Activated CD4-positive, alpha-beta T cell treated with anti-CD3 and anti-CD28 coated beads, Interleukin-2, amount 50 U/mL, for 48 hours (primary cell): ENCODE measurements at places on chromosomes 1 and 21.

- DNase-seq = no peak
Observed at GRCh38 chr1:87370544-87370943, 41.9 kb downstream of the LMO4 start.

DNA sequence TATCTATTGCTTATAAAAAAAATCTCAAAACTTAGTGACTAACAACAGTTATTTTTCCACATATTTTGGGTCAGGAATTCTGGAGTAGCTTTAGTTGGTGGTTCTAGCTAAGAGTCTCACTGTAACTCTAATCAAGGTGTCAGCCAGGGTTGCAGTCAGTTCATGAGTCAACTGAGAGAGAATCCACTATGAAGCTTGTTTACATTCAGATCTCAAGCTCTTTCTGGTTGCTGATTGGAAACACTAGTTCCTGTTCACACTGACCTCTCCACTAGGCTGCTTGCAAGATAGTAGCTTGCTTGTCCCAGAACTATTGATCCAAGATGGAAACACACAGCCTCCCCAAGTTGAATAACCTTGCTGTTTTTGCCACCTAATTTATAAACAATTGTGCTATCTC is 1192.1 kb upstream of the B3GALT2 start:
- no peak for DNase-seq

DNA sequence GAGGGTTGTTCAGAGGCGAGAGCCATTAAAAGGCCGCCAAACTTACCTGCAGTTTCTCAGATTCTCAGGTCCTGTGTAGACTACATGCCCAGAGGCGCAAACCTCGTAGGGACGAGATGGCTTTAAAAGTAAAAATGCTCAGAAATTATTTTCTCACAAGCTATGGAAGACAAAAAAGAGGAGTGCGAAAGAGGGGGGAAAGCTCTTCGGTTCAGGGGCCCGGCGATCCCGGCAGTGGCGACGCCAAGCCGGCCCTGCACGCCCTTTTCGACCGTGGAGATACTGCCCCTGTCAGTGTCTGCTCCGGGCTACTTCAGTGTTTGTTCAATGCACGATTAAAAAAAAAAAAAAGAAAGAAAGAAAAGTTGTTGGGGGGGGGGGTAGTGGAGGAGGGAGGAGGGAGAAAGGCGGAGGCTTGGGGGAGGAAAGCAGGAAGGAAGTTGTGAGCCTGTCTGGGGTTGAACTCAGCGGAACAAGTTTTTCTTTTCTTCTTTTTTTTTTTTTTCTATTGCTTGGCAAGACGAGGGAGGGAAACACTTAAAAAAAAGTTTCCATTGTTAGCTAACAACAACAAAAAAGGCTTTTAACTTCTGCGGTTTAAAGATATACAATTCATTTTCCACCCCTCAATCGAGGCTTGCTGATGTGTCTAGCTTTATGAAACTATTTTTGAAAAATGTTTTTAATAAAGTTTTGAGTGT is at the start of gene ITPKB:
ITPKB (minus strand) TSS at position 288 of the 701 bp plus-strand sequence. CDS start 1,824 bp downstream, outside the sequence.
- DNase-seq = peak; percentile 57

DNA sequence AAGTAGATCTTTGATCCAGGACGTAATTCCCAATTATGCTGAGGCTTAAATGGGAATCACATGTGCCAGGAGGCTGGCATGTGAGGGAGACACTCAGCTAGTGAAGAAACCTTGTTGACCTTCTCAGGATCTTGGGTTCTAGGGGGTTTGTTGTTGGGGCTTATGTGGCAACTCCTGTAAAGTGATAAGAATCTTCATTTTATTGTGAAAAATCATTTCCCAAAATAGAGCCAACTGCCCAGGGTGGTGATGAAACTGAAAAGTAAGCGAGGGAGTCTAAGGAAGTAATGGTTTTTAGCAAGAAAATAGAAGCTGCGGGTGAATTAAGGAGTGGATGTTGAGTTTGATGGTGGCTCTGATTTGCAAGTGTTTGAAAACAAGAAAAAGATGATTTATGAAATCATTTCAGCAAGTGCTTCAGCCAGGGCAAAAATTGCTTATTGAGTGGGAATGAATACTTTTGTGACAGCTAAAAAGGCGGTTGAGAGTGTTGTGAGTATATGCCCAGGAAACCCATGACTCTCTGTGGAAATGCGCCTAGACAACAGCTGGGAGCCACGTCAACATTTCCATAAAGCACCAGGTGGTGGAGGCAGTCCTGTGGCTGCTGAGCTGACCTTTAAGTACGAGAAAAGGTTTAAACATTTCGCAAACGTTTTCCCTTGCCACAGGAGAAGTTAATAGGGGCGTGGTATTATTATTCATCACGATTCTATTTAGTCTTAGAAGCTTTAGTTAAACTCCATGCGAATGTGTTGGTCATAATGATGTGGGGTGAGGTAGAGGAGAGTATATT is 102.7 kb downstream of the HMGB4 start:
- no peak for DNase-seq

DNA sequence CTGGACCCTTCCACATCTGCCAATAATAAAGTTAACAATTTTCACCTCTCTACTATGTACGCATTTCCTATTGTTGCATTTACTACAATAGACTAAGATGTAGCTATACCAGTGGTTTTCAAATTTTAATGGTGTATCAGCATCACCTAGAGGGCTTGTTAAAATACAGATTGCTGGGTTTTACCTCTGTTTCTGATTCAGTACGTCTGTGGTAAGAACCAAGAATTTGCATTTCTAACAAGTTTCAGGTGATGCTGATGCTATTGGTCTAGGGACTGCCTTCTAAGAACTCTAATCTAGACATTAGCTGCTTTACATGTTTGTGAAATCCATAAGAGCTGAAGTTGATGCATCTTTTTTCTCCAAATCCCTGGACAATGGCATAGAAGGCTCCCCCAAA is 59.7 kb downstream of the ERICH3 start:
- no peak for DNase-seq

DNA sequence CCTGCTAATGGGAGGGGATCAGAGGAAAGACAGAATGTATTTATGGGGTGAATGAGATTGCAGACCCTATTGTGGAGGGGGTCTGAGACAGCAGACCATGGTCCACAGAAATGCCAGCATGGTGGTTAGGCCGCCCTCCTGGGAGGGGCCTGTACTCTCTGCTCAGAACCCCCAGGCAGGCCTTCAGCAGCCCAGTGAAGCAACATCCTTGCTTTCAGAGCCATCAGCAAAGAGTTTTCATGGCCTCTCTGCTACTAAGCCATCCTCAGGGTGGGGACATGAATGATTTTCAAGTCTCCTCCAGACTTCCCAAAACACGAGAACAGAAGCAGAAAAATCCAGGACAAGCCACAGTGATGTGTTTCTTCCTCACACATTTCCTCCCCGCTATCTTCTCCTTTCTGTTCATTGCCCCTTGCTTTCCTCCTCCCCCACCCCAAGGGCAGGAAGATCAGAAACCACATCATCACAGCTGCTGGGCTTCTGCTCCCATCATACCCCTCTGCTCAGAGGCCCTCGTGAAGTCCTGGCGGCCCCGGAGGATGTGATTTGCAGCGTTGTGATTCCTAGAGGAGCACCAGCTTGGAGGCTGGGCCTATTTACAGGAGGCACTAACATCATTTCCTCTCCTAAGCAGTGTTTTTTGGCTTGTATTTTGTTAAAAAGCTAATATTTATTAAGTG is 48.0 kb downstream of the ABCA4 start:
- DNase-seq = no peak

DNA sequence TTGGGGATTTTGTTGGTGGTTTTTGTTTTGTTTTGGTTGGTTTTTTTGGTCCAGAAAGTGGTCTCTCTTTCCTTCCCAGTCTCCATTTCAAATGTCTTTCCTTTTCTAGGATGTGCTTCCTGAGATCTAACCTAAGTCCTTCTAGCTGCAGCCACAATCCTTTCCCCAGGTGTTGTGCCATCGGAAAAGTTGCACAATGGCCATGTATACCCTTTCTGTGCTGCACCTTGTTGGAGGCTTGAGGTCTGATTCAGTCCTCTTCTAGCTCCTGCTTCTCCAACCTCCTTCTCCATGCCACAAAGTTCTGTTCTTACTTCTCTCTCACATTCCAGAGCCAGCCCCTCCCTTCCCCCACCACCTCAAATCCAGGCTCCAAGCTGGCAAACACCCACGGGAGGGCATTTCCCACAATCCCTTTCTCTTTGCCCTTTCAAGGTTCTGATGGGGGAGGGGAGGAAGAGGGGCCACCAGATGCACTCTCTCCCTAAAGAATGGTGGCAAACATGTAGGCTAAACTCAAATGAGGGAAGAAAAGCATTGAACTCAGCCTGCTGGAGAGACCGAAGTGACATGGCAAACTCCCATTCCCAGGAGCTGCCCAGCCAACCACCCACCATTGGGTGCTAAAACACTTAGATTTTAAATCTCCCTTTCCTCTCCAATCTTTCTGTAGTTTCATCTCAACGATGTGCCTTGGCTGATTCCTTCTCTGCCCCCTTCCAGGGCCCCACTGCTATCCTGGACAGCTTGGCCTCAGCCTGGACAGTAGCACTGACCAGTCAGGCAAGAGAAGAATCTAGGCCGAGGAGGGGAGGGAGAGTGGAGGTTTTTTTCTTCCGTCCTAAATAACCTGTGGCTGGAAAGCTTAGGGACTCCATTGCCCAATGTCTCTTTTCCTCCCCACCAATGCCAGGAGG is 2.9 kb downstream of the KCNJ10 start:
- no peak for DNase-seq

- DNase-seq = no peak
Observed at GRCh38 chr1:64839261-64839660, 94.4 kb downstream of the RAVER2 start.

- DNase-seq = no peak
Observed at GRCh38 chr1:218865591-218865990, 308.1 kb upstream of the LYPLAL1 start.

GRCh38 chr1:37793773-37794371 is at the start of gene MANEAL:
Gene MANEAL, plus strand, starts transcription at chr1:37793847. Its CDS starts 336 bp downstream, at chr1:37794183.
- peak; percentile 41 for DNase-seq

GRCh38 chr1:49765034-49765433 is 258.7 kb downstream of the AGBL4 start:
- DNase-seq = no peak

DNA sequence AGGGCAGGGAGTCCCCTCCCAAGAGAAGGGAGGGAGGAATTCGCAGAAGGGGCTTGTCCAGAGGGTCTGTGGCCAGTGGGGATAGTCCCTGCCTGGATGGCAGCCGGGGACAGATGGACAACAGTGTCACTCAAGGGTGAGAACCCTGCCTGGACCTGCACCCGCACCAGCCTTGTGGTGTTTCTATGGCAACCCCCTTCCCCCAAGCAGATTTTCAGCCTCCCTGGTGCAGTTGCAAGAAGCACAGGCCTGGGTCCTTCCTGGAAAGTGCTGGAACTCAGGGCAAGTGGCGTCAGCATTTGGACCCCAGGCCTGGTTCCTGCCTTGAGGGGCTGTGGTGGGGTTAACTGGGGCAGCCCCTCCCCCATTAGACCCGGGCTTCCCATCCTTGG is 83.8 kb upstream of the ACTL8 start:
- DNase-seq = no peak

GRCh38 chr1:218813237-218813636 is 360.4 kb upstream of the LYPLAL1 start:
- DNase-seq = no peak
